Right renal pelvis (tissue), 4 donors: ENCODE measurements at places on chromosomes 2 and 18. TPM values are rescaled to one million over a fixed set of nuclear protein-coding genes. Genes with fewer than 3 reads are reported as not detected.

Gene LRRTM4
- polyA plus RNA-seq: 1.7 TPM

Gene SNORC
- 2.7 TPM for polyA plus RNA-seq

Gene SERPINB10
- 0.08 TPM for polyA plus RNA-seq

Gene CCDC93
- polyA plus RNA-seq: 41.3 TPM

Gene AMER3
- 0.03 TPM for polyA plus RNA-seq

Gene MARCO
- polyA plus RNA-seq: not detected

Gene SCN3A
- polyA plus RNA-seq: 0.48 TPM

Gene SERPINB11
- polyA plus RNA-seq: not detected

Gene CHN1
- 24.7 TPM for polyA plus RNA-seq

Gene CD226
- 3.9 TPM for polyA plus RNA-seq

Gene CRYGD
- polyA plus RNA-seq: 0.42 TPM

Gene HOXD9
- polyA plus RNA-seq: 74.3 TPM

Gene PRKAG3
- not detected for polyA plus RNA-seq

Gene FRZB
- polyA plus RNA-seq: 17.7 TPM

Gene DSG4
- 0.03 TPM for polyA plus RNA-seq

Gene RGPD3
- polyA plus RNA-seq: 0.51 TPM

Gene PPP1R1C
- polyA plus RNA-seq: 2.3 TPM
